ENCODE measurements at places on chromosomes 3 and 15.

- DNase-seq: no peak
Observed at GRCh38 chr3:44175070-44175469, 66.6 kb upstream of the TOPAZ1 start.

DNA sequence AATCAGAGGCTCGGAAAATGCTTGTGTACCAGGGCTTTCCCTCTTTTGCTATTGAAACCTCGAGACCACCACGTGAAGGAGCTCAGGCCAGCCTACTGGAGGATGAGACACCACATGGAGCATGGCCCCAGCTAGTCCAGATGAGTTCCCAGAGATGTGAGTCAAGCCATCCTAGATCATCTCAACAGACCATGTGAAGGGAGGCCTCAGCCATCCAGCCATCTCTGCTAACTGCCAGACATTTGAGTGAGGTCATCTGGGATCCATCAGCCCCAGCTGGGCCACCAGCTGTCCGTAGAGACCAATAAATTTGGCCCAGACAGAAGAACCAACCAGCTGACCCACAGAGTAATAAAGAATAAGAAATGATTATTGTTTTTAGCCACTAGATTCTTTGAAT, 62.8 kb upstream of the PROK2 start:
- DNase-seq: no peak

DNA sequence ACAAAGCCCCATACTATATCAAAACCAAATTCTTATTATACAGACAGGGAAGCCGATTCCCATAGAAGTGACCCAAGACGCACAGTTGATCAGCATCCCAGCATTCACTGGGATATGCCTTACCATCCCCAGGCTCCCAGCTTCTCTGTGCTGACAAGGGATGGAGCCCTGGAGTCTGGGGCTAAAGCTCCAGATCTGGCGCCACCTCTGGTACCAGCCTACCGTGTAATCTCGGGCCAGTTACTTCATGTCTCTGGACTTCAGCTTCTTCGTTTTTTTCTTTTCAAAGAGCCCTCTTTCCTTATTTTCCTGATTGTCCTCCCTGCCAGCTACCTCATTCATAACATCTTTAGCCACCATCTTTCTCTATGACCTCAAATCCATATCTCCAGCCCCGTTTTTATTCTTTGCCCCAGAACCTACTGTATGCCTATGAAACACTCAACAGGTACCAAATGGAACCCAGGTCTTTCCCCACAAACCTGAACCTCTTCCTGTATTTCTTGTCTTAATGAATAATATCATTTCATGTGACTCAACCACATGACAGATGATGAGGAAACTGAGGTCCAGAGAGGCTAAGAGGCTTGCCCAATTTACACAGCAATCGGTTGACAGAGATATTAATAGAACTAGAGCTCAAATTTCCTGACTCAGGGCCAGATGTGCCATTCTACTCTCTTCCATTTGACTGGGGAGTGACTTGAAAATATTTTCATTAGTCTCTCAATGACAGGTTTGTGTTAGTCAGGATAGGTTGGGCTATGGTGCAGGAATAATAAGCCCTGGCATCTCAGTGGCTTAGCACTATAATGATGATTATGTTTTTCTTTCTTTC, 85.4 kb upstream of the TLE3 start:
- no peak for DNase-seq

DNA sequence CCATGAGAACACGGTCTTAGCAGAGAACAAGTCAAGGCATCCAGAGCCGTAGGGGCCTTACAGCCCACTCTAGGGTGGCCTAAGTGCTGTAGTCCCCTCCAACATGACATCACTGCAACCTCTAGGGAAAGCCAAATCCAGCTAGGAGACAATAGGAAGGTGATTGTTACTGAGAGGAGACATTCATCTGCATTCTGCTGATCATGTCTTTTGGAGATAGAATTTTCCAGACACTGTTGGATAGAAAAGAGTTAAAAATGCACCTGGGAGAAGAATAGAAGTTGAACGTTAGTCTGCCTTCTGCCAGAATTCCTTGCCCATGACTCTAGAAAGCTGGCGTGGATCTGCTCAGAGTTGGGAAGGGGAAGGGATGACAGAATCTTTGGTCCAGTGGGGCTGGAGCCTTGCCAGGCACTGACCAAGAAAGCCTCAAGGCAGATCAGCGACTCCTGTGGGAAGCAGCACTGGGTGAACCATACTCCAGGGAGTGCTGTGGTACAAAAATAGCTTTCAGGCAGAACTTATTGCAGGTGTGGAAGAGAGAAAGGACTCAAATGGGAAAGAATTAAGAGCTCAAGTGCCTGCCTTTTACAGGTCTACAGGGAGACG, 44.8 kb upstream of the RAF1 start:
- DNase-seq: no peak

GRCh38 chr3:72310419-72311380, 525.8 kb upstream of the PROK2 start:
- DNase-seq: no peak

DNA sequence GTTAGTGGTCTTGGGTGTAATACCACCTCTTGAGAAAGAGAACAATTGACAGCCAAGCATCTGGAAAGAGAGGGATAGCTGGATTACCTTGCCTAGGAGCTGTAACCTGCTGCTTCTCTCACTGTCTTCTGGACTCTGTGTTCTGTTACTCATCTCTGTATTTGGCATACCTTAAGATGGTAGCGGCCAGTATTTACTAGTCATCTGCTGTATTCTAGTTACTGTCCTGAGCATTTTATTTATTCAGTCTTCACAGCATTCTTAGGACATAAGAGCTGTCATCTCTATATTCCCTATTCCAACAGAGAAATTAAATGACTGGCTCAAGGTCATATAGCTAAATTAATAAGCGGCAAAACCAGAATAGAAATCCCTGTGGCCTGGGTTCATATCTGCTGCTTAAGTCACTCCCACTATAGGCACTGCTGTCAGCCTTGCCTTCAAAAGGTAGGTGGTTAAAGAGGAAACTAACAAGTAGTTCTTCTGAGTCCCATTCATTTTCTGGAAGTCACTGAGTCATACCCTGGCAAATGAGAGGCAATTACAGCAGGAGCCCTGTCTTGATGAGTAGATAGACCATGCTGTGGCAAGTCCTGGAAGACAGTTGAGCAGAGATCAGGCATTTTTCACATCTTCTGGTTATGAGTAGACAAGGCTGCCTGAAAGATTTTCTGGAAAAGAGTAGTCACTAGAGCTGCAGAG, 68.2 kb downstream of the RAB7A start:
- no peak for DNase-seq

- DNase-seq: no peak
Observed at GRCh38 chr15:45796433-45796832, 161.6 kb downstream of the SQOR start.

DNA sequence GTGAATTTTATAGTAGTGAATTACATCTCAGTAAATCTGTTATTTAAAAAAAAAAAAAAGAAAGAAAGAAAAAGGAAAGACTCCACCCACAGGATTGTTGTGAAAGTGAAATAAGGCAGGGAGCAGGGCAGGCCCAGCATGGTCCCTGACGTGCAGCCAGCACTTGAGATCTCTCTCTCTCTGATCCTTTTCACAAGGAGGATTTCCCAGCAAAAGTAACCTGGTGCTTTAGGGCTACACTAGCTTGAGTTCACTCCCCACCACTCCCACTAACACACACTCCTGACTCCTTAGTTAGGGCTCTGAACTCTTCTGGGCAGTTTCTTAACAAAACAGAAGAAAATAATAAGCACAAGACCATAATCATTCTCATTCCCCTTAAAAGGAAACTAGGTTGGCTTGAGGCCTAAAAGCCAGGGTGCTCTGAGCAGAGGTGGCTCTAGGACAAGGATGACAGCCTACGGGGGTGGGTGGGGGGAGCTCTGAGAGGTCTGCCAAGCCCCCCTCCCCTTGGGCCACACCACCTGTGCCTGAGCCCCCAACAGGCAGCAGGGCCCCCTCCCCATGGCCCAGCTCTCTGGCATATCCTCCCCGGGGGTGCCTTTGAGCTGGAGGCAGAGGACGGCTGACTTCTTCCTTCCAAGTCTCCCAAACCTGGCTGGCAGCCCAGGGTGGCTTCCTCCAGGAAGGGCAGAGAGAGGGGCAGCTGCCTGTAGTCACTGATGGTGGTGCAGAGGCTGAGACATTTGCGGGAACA, 856 bp downstream of the TMEM40 start:
- no peak for DNase-seq

DNA sequence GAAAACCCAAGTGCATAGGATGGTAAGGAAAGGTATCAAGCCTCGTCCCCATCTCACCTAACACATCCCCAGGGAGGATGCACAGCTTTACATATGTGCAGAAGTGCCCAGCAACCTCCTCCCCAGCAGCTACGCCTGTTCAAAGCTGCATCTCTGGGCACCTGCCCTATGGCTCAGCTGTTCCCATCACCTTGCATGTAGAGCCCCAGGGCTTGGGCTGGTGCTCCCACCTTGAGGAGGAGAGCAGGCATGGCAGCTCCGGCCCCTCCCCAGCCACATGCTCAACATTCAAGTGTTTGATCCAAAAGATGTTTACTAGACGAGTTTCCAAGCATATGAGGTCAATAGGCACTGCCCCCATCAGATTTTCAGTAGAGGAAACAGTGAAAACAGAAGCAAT, 173.5 kb downstream of the ATP10A start:
- no peak for DNase-seq

DNA sequence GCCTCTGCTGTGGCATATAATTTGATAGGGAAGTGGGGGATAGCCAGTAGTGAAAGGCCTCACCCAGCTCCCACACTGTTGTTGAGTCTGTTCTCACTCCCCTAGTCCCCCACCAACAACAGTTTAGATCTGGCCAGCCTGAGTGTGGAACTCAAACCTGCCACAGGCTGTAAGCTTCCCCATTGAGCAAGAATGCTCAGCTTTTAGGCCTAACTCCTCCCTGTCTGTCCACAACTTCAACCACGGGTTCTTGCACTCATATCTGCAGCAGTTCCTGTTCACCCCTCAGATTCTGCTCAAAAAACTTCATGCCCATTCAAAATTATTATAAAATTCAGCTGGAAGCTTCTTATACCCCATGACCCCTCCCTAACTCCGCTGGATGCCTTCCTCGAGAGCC, 975.1 kb downstream of the NSUN3 start:
- DNase-seq: no peak
